ENCODE measurements at places on chromosomes 2 and 18.

GRCh38 chr2:212727751-212728150 is 189.1 kb upstream of the ERBB4 start:
- DNase-seq: no peak

DNA sequence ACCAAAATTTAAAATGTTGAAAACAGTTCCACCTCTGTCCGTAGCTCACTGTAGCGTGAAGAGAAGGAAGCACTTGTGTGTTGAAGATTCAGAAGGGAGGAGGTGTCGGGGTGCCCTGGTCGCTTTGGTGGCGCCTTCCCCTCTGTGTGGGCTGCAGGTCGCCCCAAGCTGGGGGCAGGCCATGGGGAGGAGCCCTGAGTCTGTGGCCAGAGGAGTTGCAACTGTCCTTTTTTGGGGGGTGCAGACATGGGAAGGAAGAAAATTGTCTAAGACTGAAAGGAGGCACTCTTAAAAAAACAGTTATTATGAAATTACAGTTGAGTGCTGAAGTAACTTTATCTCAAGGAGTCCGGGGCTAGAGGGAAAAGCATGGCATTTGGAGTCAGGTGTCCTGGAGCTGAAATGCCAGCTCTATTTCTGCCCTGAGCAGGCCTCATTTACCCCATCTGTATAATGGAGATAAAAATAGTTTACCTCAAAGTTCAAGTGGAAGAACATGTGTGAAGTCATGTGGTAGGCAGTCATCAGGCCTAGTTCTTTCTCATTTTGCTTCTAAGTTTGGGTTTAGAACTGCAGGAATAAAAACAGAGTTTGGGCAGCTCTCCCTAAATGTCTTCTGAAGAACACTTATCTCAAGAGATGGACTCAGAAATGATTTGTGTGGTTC is 82.1 kb downstream of the RNF144A start:
- DNase-seq: no peak

- no peak for DNase-seq
These were observed 444.3 kb downstream of the SLC4A3 start for GRCh38 chr2:220071696-220072095.

DNA sequence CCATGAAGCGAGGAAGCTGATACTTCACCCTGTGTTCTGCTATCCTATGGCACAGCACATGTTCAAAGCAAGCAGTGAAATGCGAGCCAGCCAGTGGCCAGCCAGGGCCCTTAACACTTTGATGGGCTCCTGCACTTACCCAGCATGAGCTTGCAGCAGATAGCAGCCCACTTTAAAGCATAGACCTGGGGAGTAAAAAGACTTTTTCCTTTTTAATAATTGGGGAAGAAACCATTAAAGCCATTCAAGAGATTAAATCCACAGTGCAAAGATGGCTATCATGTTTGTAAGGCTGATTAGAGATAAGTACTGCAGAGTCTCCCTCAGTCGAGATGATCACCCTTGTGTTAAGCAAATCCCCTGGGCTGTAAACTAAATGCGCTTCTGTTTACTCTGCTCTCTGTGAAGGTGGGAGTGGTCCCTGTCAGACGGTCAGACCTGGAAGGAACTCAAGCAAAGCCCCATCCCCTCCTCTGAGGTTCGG is 15.7 kb downstream of the CCBE1 start:
- DNase-seq: no peak

GRCh38 chr2:28680657-28681056 is 71.0 kb upstream of the PPP1CB start:
- DNase-seq: no peak

- DNase-seq: peak; percentile 59
These were observed at the start of gene KHK for GRCh38 chr2:27086724-27087593. Gene KHK (plus strand): TSS chr2:27086772. CDS start chr2:27087260, 488 bp downstream.

GRCh38 chr18:74869904-74870863 is 272.5 kb downstream of the ZNF407 start:
- no peak for DNase-seq

- DNase-seq: no peak
These were observed 25.1 kb downstream of the SLC66A2 start for GRCh38 chr18:79926306-79926705.

GRCh38 chr18:73563901-73564472 is 583.6 kb downstream of the FBXO15 start:
- no peak for DNase-seq

DNA sequence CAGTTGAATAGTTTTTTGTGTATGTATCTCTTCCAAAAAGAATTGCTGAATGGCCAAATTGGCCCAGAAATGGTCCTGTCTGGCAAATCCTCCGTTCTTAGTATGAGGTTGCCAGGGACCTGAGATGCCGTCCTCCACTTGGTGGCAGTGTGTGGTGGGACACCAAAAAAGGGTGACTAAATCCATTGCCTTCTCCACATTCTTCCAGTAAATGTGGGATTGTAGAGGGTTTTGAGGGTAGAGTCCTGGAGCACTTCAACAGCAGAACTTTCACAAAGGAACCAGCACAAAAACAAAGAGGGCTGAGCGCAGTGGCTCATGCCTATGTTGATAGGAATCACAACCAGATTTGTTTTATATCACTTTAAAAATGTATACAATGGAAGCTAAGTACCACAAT is 199.9 kb downstream of the BCL2 start:
- DNase-seq: peak; percentile 56

GRCh38 chr2:234741976-234742375 is 209.8 kb upstream of the SH3BP4 start:
- DNase-seq: no peak

DNA sequence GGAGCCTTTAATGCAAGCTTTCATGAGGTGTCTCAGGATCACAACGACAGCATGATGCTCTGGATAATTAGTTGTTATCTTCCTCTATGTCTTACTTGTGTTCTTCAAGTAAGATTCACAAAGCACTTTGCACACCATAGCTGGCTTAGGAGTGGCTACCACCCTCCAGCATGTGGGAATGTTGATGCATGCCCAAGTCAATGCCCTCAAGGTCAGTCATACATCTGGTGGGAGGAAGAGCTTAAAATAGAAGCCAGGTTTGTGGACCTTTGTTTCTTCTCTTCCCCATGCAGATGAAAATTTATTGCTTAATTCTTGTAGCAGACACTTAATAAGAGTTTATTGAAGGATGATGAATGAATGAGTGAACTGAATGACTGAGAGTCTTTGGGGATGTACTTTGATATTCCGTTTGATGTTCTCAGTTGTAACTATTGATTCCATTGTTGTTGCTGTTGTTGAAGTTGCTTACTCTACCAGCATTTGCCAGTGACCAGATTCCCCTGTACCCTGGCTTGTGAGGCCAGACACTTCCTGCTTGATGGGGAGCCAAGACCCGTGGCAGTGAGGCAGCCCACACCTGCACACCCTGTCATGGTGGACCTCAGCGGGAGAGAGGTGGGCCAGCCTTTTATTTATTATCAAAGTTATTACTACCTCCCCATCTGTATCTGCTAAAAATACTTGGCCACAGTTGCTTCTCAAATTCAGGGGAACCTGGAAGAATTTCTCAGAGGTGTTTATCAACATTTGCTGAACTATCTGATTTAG is 137.8 kb downstream of the LAMA3 start:
- DNase-seq: no peak

GRCh38 chr2:226888378-226888965 is 52.6 kb downstream of the RHBDD1 start:
- no peak for DNase-seq

GRCh38 chr2:103179798-103180197 is 418.0 kb downstream of the TMEM182 start:
- DNase-seq: no peak

DNA sequence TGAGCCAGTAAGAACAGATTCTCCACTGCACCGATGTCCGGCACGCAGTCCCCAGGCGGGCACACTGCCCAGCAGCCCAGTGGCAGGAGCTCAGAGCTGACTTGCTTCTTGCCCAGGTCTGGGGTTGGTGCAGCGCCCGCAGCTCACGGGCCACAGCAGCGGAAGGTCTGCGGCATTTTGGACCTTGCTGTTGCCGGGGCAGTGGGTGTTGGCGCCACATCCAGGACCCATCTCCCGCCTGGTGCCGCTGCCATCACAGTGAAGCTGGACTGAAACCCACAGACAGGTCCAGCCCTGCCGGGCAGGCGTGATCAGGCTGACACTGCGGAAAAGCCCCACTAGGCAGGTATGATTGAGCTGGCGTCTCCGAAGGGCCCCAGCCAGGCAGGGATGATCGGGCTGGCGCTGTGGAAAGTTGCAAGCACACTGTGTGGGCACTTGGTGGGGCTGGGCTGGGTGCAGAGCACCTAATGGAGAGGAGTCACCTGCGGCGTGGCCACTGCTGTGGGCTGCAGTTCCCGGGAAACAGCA is 75.5 kb downstream of the SLC66A2 start:
- no peak for DNase-seq

GRCh38 chr2:241313543-241314095 is 1.9 kb downstream of the HDLBP start:
- no peak for DNase-seq

- DNase-seq: no peak
These were observed 2.0 kb upstream of the RAB17 start for GRCh38 chr2:237592425-237592980.

DNA sequence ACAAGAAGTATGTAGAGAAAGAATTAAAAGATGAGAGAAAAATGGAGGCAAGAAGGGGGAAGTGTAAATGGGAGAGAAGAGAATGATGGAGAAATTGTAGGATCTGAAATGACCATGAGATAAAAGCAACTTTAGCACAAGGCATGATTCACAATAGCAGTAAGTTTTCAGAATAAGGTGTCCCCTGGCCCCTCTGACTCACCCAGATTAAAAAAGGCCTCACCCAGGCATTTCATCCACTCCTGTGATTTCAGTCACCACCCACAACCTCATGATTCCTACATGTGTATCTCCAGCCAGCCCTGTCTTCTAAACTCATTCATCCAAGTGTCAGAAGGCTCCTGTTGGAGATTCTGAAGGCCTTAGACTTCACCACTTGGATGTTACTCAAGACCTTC is 56.6 kb downstream of the SP100 start:
- DNase-seq: no peak

DNA sequence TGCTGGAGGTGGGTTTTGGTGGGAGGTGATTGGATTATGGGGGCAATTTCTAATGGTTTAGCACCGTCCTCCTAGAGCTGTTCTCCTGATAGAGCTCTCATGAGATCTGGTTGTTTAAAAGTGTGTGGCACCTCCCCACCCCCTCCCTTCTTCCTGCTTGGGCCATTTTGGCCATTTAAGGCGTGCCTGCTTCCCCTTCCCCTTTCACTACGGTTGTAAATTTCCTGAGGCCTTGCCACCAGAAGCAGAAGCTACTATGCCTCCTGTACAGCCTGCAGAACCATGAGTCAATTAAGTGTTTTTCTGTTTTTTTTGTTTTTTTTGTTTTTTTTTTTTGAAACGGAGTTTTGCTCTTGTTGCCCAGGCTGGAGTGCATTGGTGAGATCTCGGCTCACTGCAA is 335.7 kb upstream of the HS6ST1 start:
- DNase-seq: no peak

- DNase-seq: no peak
These were observed 76.3 kb upstream of the GALNT3 start for GRCh38 chr2:165870346-165870745.

DNA sequence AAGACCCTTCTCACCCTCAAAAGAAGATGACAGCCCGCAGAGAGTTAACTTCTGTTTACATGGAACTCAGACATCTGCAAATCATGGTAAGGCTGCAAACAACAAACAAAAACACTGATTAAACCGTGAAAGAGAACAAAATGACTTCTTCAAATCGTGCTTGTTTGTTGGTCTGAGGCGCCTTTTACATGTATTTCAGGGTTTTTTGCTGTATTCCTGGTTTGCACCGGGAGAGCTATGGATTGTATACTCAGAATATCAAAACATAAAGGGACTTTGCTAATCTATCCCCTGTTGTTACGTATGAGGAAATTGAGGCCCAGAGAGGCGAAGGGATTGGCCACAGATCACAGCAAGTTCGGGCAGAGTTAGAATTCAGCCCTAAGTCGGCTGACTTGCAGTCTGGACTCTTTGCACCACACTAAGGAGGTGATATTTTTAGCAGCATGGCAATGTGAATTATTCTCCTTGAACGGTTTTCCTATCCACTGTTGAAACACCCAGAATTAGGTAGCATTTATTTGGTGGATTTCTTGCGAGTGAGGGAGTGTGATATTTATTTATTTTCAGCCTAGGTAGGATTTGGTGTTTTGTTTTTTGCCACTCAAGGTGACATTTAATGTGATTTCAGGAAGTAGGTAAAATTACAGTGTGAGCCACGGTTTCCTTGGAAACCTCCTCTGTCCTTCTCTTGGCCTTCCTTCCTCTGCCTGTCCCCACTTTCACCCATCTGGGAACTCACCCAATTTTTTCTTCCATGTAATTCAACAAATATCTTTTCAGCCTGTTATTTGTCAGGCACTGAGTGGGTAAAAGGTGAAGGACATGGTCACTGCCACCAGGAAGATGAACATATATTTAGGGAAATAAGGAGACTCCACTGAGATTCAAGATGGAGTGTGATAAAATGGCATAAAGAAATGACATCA is 980 bp upstream of the PDE6D start:
- no peak for DNase-seq

All from frontal cortex (tissue), 4 donors.